ENCODE measurements at places on chromosomes 6 and 20.

GRCh38 chr6:35491558-35492257 is 5.2 kb downstream of the TEAD3 start:
- DNase-seq: no peak

- DNase-seq: no peak
Observed at GRCh38 chr6:131654326-131654725, 17.2 kb downstream of the ENPP3 start.

GRCh38 chr20:52746770-52747169 is 225.4 kb upstream of the TSHZ2 start:
- no peak for DNase-seq

DNA sequence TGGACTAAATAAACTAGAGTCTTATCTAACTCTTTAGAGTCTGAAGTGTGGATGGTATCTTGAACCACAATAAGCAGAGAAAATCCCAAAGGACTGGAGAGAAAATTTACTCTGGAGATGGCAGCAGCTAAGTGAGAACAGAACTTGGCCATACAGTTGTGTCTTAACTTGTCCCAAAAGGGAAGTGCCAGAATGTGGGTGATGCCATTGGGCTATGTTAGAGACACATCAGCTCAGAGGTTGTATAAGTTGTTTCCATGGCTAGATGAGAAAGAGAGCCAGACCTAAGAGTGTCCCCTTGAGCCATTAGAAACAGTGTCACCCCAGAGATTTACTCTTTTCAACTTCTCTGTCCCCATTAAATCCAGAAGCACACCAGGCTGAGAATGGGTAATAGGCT is 36.2 kb downstream of the FOXO3 start:
- DNase-seq: no peak

DNA sequence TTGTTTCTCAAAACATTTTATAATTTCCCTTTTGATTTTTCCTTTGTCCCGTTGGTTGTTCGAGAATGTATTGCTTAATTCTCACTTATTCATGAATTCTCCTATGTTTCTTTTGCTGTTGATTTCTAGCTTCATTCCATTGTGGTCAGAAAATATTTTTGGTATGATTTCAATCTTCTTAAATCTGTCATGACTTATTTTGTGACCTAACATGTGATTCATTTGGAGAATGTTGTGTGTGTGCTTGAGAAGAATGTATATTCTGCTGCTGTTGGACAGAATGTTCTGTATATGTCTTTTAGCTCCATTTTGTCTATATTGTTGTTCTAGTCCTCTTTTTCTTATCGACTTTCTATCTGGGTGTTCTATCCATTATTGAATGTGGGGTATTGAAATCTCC is 286.2 kb upstream of the RNF217 start:
- DNase-seq: no peak

DNA sequence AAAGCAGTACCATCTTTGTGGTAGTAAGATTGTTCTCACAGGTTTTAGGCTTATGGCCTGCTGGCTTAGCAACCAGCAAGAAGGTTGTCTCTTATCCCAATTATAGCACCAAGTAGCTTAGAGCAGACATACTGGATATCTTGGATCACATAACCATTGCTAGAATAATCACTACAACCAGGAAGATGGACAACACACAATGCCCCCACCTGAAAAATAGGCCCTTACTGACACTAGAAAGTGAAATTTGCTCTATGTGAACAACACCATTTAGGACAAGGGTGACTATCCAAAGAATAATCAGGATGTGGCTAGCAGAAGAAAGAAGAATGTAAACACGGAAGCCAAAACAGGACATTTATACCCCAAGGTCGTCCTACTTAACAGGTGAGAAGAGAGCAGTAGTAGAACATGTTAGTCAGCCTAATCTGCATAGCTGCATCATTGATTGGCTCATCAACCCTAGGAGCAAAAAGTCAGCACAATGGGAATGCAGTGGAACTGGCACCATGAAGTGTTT is 172.7 kb upstream of the MARCKS start:
- DNase-seq: no peak
